A172 (cell line): ENCODE measurements at places on chromosomes 4 and X. TPM values are rescaled to one million over a fixed set of nuclear protein-coding genes. Genes with fewer than 3 reads are reported as not detected.
A peak's percentile ranks its signal among the peaks of the same experiment; 100 is the strongest.

The MGARP gene
- total RNA-seq: 0.89 and 1.2 TPM in 2 replicates

The TEX11 gene
- 0.22 TPM in 1 of 2 replicates, not detected in the other for total RNA-seq

The USP26 gene
- total RNA-seq: not detected in 2 replicates

The APELA gene
- total RNA-seq: not detected in 2 replicates

DNA sequence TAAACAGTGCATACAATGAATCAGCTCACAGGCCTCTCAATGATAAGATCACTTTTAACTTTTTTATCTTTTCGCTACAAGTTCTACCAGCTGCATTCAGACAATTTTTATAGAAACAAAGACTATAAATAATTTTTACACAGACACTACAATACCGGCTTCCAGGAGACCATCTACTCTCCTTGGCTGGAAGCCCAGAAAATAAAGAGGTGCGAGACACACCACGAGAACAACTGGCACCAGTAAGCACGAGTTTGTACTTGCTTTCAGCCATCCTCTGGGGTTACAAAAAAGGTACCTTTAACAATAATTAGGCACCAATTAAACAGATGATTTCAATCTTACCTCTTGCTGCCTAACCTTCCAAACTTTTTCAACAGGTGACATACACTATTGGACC lies 11.2 kb upstream of the PRDX4 start:
- DNase-seq: no peak

- no peak for DNase-seq
These were observed 9.3 kb upstream of the CPE start for GRCh38 chr4:165369522-165369921.

DNA sequence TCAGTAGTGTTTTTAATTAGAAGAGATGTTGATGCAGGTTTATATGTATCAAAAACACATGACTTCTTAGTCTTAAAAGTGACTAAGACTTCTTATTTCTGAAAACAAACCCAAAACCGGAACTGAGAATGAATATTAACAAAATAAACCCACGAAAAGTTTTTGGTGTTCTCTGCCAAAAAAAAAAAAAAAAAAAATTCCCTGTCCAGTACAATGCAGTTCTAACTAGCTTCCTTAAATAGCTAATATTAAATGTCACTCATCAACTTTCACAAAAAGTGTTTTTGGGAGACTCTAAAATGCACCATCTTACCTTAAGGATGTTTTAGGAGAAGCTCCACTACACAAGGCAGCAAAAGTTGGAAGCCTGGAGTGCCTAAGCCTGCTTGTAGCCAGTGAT lies 2.0 kb downstream of the ANKRD37 start:
- no peak for DNase-seq

- DNase-seq: no peak
These were observed 16.4 kb downstream of the NAAA start for GRCh38 chr4:75924309-75924827.

DNA sequence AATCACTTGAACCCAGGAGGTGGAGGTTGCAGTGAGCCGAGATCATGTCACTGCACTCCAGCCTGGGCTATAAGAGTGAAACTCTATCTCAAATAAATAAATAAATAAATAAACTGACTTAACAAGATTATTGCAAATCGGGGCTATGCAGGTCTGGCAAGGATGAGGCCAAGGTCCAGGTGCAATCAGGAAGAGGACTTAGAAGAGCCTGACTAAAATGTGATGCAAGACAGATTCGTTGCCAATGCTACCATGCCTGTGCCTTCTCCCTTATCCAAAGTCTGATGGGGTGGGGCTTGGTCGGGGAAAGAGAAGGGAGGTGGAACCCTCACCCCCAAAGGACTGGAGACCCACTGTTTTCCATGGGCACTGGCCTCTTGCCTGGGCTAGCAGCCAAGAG lies 14.7 kb downstream of the ZCCHC13 start:
- DNase-seq: no peak

DNA sequence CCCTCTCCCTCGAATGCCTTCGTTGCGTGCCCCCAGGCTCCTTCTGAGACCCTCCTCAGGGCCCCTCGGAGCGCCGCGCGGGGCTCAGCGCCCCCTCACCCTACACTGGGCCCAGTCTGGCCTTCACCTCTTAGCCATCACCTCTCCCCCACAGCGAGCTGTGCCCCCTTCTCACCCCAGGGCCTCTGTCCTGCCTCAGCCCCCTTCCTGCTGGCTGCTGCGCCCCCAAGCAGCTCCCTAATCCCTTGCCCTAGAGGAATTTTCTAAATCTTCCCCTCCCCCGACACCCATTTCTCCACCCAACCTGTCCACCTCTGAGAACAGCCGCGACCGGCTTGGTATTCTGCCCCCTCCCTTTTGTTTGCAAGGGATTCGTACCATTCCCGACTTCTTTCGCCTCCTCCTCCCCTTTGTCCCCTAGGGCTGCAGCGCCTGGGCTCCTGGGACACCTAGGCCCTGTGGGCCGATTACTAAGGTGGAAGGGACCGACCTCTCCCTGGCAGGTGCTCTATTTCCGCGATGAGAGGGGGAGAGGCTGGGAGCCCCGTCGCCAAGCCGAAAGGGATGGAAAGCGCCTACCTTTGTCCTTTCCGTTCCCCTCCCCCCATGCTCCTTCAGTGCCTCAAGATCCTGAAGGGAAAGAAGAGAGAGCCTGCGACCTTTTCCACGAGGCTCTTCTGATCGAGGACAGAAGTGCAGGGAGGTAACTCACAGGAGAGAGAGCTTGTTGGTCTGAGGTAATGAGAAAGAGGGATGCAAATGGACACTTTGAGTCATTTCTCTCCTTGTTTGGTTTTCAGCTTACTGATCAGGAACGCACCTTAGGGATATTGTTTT lies 10.9 kb downstream of the DLG3 start:
- DNase-seq: no peak

DNA sequence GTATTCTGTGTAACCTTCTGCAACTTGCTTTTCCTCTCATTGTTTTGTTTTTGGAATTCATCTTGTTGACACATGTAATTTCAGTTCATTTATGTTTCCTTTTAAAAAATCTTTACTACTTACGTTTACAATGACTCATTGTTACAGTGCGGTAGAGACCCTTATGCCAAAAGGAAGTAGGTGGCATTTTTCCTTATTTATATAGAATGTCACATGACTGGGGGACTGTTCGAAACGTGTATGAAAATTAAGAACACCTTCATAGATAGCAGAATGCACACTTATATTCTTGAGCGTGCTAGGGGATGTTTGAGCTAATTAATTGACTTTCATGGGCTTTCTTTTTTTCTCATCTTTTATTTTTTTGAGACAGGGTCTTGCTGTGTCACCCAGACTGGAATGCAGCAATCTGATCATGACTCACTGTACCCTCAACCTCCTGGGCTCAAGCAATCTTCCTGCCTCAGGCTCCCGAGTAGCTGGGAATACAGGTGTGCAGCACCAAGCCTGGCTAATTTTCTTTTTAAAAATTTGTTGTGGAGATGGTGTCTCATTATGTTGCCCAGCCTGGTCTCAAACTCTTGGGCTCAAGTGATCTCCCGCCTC lies 7.3 kb downstream of the REPS2 start:
- peak; percentile 64 for DNase-seq

GRCh38 chrX:141278306-141278705 lies 36.0 kb upstream of the SPANXC start:
- DNase-seq: no peak

GRCh38 chrX:69216446-69216845 lies 51.2 kb upstream of the PJA1 start:
- DNase-seq: no peak

- DNase-seq: no peak
These were observed 19.3 kb downstream of the KLF3 start for GRCh38 chr4:38683276-38683675.

- no peak for DNase-seq
These were observed 2.3 kb downstream of the XKRX start for GRCh38 chrX:100926453-100926852.

- peak; percentile 6 for DNase-seq
These were observed 255.1 kb upstream of the GPC4 start for GRCh38 chrX:133670383-133670782.

- no peak for DNase-seq
These were observed 9.1 kb downstream of the MED28 start for GRCh38 chr4:17623451-17624001.

DNA sequence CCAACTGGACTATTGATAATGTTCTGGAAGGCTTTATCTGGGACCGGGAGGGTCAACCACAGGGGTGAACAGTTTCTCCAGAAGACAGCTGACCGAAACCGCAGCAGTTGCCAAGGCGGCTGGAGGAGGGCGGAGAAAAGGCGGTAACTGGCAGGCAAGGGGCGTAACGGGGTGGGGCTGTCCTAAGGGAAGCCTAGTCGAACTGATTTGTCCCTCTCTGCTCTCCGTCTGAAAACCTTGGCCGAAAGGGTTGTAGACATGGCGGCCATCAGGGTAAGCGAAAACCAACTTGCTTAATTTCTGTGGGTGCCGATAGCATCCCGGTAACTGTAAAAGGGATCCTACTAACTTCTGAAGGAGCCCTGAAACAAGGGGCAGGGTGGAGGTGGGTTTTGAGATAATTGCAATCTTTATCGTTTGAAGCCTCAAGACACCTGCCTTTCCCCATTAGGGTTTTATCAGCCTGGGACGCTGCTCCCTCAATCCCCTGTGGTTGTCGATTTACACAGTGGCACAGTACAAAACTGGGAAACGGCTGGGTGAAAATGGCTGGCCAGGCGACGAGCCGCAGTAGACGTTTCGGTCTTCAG lies at the start of gene APOOL:
Gene APOOL, plus strand, starts transcription at position 223 of the 590 bp plus-strand sequence. Its CDS starts 36 bp downstream, at position 259.
- peak; percentile 85 for DNase-seq

GRCh38 chr4:97892592-97893266 lies 250.5 kb downstream of the STPG2 start:
- no peak for DNase-seq
